ENCODE measurements at places on chromosomes 12 and 14.

DNA sequence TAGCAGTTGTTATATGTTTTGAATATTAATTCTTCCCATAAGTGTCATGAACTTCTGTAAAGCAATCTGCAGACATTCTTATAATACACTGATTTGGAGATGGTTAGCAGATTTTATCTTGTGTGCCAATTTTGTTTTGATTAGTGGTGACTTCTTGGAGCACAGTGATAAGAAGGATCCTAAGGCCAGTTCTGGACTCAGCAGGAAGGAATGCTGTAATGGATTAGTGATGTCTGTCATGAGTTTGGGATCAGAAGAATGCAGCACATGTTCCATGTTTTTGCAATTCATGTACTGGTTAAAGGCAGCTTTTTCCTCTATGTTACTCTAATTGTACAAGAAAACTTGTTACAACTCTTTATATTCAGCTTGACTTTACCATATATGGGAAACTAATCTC lies 91.5 kb downstream of the UNC79 start:
- DNase-seq: no peak

GRCh38 chr12:122182887-122183587 lies at the start of gene LRRC43:
TSS of gene LRRC43 (plus strand) at chr12:122183123. CDS start at chr12:122183145, 22 bp downstream.
- peak; percentile 28 for DNase-seq

- no peak for DNase-seq
Measured at GRCh38 chr12:92088805-92089204, 56.8 kb downstream of the BTG1 start.

- DNase-seq: no peak
Measured at GRCh38 chr14:29906256-29906870, 21.3 kb downstream of the PRKD1 start.

Data from CD4-positive, alpha-beta T cell treated with Interleukin-12 subunit alpha and Interleukin-12 subunit beta, for 1 hour (primary cell).